Ecto neural progenitor cell (in vitro differentiated cells): ENCODE measurements at places on chromosomes 4 and X.

GRCh38 chr4:146285037-146285436, 70.7 kb downstream of the REELD1 start:
- DNase-seq, result no peak

DNA sequence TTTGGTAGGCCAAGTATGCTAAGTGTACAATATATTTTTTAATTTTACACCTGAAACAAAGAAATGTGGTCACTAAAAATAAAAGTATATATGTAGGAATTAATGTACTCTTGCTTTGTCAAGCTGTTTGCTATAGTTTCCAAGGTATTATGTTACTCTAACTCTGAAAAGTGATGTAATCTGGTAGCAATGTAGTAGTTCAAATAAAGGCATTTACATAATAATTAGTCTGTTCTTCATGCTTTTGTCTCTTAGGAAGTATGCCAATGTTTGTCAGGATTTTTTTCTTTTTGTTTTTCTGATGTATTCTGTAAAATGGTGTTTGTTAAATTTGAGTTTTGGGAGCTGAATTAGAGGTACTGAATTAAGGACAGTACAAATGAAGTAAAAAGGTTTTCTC, 89.5 kb downstream of the PLS3 start:
- DNase-seq, result no peak

DNA sequence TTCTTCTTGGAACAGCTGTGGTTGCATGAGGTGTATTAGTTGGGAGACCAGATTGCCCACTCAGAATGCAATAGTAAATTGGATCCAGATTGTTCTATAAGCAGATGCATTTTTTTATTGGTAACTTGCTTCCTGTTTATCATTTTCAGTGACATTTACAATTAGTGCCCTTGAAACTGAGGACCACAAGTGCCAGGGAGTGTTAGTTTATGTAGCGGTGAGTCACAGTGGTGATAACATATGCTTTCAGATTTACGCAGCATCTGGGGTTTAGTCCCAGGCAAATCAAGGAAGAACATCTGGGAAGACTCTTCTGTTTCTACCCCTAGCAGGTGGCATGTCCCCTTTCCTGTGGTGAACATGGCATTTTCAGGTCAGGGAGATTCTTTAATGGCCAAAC, 24.1 kb downstream of the FRMPD4 start:
- no peak for DNase-seq

DNA sequence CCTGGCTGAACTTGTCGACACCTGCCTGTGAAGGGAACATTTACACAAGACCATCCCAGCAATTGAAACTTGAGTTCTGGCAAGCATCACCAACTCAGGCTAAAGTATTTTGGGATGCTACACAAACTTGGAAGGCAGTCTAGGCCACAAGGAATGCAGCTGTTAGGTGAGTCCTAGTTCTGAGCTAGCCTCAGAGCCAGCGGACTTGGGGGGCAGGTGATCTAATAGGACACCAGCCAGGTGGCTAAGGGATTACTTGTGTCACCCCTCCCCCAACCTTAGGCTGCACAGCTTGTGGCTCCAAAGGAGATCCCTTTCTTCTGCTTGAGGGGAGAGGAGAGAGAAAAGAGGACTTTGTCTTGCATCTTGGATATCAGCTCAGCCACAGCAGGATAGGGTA, 62.3 kb upstream of the DKK2 start:
- no peak for DNase-seq

- DNase-seq, result no peak
These were observed 354.6 kb downstream of the GRID2 start for GRCh38 chr4:92658318-92658717.
